ENCODE measurements at places on chromosomes 5 and 9.

GRCh38 chr5:53678981-53679660 lies 118.7 kb downstream of the NDUFS4 start:
- no peak for DNase-seq

DNA sequence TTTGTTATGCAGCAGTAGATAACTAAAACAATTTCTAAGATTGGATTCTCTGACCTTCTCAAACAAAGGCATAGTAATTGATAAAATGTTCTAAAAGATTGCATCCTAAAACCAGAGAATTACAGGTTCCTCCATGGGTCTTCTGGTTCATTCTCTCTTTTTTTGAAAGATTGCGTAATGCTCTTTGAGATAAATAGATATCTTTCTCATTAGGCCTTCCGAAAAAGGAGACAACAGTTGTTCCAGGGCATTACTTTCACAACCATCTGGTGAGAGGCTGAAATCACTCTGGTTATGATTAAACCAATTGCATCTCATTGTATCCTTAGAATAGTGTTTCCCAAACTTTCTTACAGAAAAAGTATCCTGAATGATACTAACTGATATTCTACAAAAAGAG lies 174.7 kb upstream of the NREP start:
- DNase-seq: no peak

- DNase-seq: peak; percentile 79
These were observed 705 bp downstream of the PWWP2A start for GRCh38 chr5:160118349-160119141.

DNA sequence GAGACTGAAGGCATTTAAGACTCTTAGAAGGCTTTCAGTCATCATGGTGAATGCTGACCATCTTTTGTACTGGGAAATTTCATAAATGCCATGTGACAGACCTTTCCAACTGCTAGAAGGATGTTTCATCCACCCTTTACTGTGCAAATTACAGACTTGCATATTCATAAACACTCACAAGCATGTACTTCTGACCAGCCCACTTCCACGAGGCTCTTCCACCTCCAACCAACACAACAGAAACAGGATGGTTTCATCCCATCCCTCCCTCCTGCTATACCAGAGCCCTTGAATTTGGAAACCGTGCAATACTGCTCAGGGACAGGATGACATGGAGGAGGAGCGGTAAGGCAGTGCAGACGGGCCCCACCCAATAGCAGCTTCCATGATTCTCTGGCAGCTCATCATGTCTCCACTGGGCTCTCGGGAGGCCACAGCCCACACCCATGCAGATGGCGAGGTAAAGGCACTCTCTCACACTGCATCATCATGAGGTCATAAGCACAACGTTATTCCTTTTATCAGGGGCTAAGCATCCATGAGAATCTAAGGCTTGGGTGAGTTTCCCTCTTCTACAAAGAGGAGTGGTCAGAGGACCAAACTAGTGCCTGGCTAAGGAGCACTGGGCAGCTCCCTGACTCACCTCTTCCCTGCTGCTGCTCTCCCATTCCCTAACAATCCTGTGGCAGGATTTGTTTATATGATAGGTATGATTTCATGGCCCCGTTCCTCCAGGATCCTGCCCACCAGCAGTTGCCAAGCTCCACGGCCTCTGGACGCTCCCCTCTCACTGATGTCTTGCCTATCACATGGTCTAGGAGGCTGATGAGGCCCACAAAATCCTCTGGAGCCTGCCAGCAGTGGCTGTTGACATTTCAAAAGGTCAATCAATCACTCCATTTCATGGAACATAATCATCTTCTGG lies 94.4 kb upstream of the FSTL4 start:
- no peak for DNase-seq

DNA sequence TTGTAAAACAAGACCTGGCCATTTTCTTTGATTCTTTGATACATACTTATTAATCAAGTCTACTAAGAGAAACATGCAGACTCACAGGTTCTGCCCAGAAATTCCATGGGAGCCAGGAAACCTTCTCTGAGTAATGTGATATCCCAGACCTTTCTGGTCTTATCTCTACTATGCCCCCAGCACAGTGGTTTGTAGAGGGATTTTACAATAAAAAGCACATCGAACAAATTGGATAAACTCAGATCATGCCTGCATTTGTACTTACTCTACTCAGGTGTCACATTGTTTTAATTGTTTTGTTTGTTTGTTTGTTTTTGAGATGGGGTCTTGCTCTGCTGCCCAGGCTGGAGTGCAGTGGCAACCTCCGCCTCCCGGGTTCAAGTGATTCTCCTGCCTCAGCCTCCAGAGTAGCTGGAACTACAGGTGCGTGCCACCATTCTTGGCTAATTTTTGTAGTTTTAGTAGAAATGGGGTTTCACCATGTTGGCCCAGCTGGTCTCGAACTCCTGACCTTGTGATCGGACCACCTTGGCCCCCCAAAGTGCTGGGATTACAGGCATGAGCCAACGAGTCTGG lies 179.5 kb downstream of the ZNF608 start:
- no peak for DNase-seq
